T-helper 22 cell (primary cell): ENCODE measurements at places on chromosomes 12 and 14.

DNA sequence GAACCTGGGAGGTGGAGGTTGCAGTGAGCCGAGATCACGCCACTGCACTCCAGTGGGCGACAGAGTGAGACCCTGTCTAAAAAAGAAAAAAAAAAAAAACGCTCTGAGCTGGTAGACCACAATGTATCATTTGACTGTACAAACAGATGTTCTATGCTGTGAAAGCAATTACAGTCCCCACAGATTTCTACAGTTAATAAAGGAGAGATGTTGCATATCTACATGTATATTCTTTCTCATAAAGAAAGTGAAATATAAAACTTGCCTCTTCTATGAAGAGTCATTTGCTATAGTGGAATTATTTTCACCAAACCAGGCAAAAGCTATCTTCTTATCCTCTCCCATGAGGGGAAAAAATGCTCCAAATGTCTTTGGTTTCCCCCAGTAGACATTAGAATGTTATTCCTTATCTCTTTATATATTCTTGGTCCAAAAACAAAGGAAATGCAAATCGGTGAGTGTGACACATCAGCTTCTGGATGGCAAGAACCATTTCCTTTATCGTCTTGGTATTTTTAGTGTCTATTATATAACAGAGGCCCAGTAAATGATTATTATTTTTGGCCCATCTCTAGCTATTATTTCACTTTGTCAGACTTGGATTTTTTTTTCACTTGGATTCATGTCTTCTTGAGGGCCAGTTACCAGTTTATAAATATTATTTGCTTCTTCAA lies 230.4 kb downstream of the SSPN start:
- DNase-seq, result no peak

DNA sequence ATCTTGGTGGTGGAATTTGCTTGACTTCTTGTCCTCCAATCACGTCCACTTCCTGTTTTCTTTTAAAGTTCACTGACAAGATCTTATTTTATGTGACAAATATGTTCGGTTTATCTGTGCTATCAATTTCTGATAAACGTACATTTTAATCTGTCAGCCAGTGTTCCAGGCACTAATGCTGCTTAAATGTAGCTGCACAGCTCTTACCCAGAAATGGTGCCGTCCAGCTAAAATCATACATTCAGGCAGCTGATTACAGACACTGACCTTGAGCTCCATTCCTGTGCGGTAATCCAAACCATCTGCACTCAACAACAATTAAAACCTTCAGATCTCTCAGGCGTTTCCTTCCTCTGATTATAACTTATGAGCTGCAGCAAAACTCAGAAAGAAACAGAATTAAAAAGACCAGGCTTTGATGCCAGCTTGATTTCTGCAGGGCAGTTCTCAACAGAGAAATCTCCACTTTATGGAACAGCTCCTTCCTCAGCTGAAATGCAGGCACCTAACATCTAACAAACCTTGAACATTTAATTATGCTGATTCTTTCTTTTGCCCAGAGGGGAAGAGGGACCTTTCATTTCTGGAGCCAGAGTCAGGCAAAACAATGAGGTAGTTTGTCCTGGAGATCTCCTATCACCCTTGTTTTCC lies 26.4 kb upstream of the RASSF3 start:
- DNase-seq, result no peak

DNA sequence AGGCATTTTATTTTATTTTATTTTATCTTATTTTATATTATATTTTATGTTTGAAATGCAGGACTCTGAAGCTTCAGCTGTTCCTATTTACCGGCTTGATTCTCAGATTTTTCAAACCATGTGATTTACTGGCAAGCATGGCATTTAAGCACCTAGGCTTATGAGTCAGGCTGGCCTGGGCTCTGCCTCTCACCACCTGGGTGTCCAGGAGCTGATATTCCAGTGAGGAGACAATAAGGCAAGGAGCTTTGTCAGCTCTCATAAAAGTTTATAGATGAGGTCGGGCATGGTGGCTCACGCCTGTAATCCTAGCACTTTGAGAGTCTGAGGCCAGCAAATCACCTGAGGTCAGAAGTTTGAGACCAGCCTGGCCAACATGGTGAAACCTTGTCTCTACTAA lies 2.1 kb downstream of the DAO start:
- no peak for DNase-seq

GRCh38 chr12:47783024-47783755 lies 10.2 kb downstream of the SLC48A1 start:
- DNase-seq, result no peak

DNA sequence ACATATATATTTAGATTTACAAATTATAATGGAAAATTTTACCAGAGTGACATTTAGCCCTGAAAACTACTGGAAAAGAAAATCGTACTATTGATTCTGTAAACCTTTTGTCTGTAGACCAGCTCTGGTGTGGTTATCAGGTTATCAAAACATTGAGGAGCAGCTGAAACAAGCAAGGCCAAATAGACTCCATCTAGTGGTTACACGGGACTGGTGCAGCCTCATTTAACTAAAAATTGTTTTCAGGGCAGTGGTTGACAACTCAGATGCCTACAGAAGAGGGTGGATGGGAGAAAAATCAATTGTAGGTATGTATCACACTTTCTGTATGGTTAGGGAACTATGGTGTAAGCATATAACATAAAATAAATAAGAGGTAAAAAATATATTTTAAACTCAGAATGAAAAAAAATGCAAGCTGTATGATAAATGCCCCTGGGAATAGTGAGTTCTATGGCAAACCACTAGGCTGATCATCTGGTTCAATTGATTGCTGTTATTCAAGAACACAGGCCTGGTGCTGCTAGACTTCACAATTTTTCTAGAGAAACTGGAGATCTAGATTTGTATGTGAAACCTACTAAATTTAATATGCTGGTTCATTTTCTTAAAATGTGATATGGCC lies 51.2 kb downstream of the ACSS3 start:
- DNase-seq, result no peak

- DNase-seq, result no peak
Measured at GRCh38 chr12:109752117-109753053, 38.8 kb downstream of the FAM222A start.

DNA sequence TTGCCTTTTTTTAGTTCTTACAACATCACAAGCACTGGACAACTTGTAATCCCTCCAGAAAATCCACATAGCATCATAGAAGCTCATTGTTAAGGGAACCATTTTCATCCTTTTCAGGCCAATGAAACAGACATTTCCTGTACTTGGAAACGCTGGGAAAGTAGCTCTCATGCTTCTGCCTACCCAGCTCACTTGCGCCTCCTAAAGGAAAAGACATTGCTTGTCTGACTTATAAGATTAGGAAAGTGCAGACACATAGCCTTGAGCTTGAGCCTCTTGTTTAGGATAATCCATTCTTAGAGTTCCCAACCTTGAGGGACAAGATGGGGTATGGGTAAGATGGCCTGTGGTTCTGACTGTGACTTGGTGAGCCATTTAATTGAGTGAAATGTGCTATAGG lies 589.5 kb downstream of the NOVA1 start:
- no peak for DNase-seq

GRCh38 chr14:65228436-65228835 lies 126.1 kb upstream of the MAX start:
- no peak for DNase-seq

DNA sequence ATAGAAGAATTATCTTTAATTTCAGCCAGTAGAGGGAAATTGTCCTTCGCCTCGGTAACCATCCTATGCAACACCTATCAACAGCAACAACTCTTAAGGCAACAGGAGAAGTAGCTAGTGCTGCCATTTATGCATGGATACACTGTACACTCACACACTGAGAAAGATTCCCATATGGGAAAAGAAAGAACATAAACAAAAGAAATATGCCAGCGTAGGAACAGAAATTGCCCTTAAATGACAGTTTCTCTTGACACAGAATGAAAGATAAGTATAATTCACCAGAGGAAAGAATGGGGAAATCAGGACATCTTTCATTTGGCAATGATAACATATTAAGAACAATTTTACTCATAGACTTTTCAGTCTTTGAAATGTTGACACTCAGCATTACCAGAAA lies 466.9 kb downstream of the BCAT1 start:
- no peak for DNase-seq

DNA sequence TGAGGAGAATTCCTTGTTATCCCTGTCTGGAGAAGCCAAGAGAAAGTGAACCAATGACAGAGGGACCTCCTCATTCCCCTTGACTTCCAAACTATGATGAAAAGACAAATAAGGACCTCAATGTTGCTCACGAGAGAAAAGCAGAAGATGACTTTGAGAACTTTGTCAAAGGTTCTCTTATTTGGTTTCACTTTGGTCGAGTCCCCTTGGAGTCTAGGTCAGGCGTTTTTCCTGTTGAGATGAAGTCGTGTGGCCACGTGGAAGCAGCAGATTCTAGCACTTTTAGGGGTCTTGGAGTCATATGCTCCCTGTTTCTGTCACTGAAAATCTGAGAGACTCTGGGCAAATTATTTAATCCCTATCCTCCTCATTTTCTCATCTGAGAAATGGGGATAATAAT lies 33.8 kb upstream of the COL2A1 start:
- DNase-seq, result no peak

DNA sequence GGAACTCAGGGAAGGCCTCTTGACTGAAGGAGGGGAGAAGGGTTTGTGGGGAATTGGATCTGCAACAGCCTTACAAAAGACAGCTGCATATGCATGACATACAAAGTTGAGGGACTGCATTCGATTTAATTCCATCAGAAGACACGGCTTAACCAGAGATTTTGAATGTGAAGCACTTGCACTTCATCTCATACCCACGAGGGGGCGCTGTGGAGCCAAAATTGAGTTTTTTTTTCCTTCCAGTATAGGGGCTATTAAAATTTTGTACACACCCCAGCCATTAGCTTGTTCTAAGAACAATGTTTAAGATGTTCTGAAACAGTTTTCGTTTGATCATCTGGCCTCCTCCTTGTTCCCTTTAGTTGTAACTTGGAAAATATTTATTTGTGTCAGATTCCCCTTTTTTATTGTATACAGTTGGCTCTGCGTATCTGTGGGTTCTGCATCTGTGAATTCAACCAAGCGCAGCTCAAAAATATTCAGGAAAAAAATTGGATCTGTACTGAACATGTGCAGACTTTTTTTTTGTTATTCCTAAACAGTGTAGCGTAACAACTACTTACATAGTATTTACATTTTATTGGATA lies 1.6 kb downstream of the SUDS3 start:
- peak; percentile 30 for DNase-seq

DNA sequence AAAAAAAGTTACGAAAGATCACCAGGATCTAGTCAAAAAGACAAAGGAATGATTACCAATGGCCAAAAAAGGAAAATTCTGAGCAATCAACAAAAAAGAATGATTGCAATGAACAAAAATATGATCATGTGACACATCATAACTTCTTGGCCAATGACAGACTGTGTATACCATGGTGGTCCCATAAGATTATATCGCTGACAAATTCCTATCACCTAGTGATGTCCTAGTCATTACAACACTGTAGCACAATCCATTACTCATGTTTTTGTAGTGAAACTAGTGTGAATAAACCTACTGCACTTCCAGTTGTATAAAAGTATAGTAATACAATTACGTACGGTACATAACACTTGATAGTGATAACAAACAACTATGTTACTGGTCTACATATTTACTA lies 12.3 kb downstream of the SEL1L start:
- no peak for DNase-seq

DNA sequence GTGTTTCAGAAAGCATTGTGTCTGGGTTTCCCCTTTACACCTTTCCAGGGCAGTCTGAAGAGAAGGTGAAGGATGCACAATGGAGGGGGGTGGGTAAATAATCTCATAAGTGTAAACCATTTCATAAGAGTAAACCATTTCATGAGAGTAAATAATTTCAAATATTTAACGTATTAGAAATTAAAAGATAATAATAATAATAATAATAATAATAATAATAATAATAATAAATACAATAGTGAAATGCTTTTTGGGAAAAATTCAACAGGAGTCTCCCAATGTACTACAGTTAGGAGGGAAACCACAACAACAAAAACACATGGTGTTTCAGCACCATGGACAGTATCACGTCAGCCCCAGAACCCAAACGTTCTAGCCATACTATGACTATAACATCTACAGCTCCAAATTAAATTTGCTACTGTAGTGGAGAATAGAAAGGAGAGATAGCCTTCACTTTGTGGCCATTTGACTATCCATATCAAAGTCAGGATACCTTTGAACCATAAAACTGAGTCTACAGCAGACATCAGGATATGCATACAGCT lies 691.8 kb downstream of the BCL11B start:
- no peak for DNase-seq

- no peak for DNase-seq
Measured at GRCh38 chr12:120625557-120626419, 14.6 kb upstream of the CABP1 start.

- no peak for DNase-seq
Measured at GRCh38 chr14:97946641-97947040, 1149.5 kb downstream of the VRK1 start.

- no peak for DNase-seq
Measured at GRCh38 chr14:93736378-93737014, 51.8 kb downstream of the PRIMA1 start.

DNA sequence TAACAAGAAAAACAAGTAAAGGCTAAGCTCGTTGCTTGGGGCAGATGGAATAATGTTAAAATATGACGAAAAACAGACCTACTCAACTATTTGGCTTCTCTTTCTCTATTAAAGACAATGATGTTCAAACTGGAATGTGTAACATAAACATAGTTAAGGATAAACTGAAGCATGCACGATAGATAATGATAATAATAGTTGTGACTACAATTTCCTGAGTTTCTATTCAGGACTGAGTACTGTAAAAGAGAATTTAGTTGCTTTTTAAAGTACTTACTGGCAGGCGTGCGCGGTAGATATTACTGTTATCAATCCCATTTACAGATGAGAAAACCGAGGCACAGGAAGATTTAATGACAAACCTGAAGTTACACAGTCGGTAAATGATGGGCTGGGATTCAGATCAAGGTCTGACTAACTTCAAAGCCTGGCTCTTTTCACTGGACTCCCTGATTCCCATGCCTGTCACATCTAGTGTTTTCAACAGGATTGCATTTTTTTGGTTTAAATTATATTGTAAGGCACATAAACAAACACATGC lies 103.0 kb downstream of the CRADD start:
- no peak for DNase-seq

DNA sequence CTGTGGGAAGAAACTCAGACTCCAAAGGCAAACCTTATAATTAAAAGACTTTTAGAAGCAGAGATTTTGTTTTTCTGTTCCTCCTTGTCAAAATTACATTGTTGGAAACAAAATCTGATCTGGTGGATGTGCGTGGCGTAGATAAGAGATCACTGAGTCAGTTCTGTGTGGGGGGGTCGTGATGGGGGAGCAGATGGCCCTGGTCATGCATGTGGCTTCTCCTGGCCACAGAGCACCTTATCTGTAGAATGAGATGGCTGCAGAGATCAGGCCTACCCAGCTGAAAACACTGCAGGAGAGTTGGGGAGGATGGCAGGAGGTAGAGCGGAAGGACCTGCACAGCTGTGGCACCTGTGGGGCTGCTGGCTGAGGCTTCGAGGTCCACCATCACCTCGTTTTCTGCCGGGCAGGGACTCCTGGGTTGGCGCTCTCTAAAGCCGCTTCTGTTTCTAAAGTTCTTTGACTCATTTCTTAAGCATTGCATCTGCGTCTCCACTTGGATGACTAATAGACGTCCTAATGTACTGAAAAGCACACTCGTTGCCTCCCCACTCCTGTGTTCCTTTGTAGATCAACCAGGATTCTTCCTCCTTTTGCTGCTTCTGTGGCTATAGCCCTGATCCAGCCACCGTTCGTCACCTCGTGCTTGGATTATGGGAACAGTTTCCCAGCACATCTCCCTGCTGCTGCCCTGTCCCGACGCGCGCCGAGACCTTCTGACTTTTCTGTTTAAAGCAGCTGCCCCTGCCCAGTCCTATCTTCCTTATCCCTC lies 93.4 kb downstream of the TSPAN9 start:
- no peak for DNase-seq
